Retina (tissue), 1 donor: ENCODE measurements at places on chromosomes 3 and 15.

GRCh38 chr15:88177451-88177850 is 79.1 kb downstream of the NTRK3 start:
- DNase-seq = no peak

DNA sequence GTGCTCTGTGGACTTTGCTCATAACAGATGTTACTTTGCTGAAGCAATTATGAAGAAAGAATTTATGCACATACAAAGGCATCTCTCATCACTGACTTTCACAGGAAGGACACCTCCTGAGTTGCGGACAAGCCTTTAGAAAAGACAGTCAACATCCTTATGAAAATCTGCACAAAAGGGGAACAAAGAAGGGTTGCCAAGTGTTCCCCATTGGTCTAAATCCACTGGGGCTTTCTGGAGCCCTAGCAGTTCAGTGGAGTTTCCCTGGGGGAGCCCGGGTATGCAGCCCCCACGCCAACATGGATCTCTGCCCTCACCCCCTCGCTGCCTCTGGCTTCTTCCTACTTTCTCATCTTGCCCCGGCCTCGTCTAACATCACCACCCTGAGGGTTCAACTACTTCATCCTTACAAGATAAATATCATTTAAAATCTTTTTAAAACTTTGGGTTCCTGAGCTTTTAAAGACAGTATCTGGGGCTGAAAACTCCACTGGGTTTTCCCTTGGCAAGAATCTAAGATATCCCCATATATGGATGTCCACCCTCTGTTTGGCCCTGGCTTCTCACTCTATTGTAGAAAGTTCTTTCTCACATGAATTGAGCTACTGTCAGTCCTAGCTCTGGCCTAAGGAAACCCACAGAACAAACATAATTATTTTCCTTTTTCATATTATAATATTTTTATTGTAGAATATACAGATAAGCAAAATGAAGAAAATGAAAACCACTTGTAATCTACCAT is 207.9 kb upstream of the RGMA start:
- no peak for DNase-seq

- DNase-seq = no peak
Observed at GRCh38 chr3:123568875-123569274, 16.0 kb downstream of the HACD2 start.

DNA sequence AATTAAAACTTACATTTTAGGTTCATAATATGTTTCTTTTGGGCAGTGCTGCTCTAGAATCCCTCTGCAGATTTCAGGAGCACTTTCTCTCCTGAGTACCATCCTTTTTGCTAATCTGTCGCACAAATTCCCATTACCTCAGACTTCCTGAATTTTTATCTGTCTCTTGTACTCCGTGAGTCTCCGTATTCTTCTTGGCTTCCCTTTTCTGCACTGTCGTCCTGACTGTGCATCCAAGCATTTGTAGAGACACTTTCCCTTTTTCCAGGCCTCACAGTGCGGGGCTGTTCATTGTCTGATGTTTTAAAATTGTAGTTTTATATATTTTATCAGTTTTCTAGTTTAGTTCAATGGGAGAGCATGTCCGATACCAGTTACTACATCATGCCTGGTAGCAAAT is 27.3 kb downstream of the MEF2A start:
- no peak for DNase-seq

DNA sequence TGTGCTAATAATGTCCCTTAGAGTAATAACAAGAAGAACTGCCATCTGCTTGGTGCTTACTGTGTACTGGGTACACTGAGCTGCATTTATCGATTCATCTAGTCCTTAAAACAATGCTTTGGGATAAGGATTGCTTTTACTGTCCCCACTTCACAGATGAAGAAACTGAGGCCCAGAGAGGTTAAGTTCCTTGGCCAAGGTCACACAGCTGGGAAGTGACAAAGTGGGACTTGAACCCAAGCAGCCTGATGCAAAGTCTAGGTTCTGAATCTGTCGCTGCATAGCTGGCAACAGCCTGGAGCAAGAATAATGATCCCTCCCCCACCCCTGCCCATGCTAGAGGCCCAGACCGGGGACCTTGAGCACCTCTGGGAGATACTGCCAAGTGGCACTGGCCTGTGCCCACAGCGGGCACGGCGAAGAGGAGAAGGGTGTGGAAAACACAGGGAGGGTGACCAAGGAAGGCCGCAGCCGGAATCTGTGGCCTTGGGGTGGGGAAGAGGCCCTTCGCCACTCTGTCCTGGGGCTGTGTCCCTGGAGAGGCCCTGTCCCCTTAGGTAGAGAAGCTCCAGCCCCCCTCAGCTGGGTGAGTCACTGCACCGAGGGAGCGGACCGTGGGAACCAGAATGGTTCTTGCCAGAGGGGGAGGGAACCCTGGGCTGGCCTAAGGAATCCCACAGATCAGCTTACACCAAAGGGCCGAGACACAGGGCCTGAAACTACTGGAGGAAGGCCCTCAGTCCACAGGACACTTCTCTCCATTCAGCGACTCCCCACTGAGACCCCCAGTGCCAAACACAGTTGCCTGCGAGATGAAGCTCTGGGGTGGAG is 3.5 kb downstream of the PLXND1 start:
- no peak for DNase-seq

GRCh38 chr15:75620058-75620820 is 5.3 kb downstream of the SNUPN start:
- DNase-seq = no peak

DNA sequence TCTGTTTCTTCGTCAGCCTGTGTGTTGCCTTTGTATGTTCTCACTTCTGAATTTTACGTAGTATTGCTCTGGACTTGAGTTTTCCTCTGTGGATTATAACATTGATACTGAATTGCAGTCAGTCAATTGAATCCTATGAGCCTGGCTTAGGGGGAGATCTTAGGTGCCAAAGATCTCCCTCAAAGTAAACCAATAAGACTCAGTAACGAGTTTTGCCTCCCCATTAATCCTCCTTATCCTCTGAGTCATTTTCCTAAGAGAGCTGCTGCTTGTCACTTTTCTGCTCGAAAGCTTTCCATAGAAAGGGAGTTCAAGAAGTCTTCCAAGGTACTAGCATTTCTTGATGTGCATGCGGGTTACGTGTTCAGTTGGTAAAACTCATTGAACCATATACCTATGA is 126.4 kb downstream of the CHDH start:
- DNase-seq = no peak

DNA sequence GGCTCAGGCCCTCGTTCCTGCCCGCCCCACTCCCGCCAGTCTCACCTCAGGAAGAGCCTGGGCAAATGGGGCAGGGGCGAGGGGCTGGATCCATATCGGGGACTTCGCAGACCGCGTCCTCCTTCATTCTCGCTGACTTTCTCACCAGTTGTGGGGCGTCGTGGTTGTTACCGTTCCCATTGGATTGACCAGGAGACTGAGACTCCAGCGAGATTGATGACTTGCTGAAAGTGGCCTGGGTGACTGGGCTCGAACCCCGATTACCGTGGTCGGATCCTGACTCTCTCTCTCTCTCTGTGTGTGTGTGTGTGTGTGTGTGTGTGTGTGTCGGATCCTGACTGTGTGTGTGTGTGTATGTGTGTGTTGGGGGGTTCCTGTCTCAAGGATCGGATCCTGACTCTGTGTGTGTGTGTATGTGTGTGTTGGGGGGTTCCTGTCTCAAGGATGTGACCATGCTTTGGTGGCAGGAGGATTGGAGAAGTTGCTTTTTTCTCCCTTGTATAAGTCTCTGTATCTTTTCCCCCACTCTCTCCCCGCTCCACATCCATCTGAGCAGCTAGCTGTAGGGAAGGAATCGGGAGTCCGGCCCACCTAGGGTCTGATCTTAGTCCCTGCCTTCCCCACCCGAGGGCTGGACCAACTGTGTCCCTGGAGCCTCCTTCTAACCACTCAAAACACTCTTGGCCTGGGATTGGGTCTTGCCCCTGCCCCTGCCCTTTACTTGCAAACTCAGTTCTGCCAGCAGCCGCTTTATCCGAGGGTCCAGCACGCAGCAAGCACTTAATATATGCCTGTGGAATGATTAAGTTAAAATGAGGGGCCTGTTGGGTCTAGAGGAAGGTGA is 603 bp downstream of the PLEKHO2 start:
- DNase-seq = peak; percentile 67

- DNase-seq = no peak
Observed at GRCh38 chr3:102443021-102443420, 8.2 kb downstream of the ZPLD1 start.

GRCh38 chr3:139639662-139640061 is 38.1 kb downstream of the NMNAT3 start:
- DNase-seq = no peak

DNA sequence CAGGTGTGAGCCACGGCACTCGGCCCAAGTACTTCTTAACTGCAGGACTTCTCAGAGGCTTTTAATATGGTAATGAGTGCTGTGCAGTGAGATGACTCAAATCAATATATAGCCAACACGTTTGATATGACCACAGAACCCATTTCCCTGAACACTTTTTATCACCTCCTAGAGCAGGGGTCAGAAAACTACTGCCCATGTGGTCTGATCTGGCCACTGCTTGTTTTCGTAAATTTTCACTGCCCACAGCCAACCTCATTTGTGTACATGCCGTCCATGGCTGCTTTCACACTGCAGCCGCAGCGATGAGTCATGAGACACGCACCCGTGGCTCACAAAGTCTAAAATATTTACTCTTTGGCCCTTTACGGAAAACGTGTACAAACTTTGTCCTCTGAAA is 179.2 kb downstream of the RORA start:
- no peak for DNase-seq

DNA sequence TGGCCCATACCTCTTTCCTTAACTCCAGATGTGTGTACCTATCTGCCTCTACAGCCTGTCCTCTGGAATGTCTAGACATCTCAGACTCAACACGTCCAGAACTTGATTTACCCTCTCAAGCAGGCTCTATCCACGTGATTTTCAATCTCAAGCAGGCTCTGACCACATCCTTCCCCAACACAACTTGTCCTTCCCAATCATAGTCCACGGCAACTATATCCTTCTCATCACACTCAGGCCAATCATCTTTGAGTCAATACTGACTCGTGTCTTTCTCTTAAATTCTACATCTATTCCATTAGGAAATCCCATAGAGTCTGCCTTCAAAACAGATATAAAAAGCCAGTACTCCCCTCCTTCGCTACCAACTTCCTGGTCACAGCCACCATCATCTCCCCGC is 70.4 kb downstream of the FOXP1 start:
- DNase-seq = no peak

- no peak for DNase-seq
Observed at GRCh38 chr3:32457971-32458471, 44.6 kb downstream of the CMTM6 start.

- DNase-seq = no peak
Observed at GRCh38 chr3:181425074-181425473, 286.7 kb upstream of the SOX2 start.

DNA sequence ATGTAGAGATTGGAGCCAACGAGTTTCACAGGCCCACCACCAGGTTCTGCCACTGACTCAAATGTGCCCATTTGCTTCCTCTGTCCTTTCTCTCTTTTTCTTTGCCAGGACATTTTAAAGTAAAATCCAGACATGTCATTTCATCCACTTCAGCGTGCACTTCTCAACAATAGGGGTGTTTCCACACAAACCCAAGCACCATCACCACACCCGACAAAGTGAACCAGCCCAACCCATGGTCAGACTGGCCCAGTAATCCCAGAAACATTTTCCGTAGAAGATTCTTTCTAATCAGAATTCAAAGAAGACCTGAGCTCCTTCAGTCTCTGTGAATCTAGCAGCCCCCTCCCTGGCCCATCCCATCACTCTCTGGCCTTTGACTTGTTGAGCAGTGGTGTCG is 13.4 kb downstream of the CFAP100 start:
- DNase-seq = no peak

- DNase-seq = no peak
Observed at GRCh38 chr15:99315636-99316035, 64.4 kb downstream of the LRRC28 start.

DNA sequence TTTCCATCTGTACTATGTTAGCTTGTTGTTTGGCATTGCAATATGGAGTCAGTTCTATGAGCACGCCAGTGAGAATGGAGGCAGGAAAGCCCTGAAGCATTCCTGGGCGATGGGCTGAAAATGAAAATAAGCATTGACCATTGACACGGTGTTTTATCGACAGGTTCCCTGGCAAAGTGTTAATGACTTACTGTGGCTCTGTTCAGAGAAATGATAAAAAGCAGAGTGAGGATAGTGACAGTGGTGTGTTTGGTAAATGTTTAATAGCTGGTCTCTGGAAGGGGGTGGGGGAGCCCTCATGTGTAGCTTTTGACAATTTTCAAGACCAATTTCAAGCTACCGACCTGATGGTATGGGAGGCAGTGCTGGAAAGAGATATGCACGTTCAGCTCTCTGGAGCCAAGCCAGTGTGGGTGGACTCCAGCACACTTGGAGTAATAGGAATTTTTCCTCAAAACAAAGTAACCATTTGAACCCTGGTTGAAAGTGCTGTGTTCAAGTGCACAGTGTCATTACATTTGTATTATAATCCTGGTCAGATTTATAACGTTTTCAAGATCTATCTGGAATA is 341.7 kb upstream of the ROBO2 start:
- peak; percentile 2 for DNase-seq

DNA sequence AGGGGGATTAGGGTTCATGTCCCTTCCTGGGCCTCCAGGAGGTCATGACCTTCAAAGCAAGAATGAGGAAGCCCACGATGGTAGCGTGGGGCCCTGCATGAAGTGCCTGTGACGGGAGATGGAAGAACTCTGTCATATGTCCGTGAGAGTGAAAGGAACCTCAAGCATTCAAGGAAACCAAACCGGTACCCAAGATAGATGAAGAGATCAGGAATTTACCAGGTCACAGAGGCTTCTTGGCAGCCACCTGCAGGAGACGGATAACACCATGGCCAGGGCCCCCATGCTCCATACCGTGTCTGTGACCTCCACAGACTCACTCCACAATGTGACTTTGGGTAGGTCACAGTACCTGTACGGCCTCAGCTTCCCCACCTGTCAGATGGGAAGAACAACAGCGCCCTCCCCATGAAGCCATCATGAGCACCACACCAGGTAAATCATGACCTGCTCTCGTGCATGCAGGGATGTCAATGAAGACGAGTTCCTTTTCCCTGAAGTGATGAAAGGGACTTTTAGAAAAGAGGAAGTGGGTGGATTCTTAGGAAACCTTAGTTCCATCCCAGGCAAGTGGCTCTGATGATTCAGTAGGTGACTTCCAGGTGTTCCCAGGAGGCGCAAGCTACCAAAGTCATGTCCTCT is 23.3 kb upstream of the CYP11A1 start:
- DNase-seq = no peak

- no peak for DNase-seq
Observed at GRCh38 chr3:46344476-46344875, 9.4 kb upstream of the CCR2 start.
